CD4-positive, alpha-beta T cell treated with Interleukin-10 for 1 hour (primary cell): ENCODE measurements at places on chromosomes 3 and 15.

DNA sequence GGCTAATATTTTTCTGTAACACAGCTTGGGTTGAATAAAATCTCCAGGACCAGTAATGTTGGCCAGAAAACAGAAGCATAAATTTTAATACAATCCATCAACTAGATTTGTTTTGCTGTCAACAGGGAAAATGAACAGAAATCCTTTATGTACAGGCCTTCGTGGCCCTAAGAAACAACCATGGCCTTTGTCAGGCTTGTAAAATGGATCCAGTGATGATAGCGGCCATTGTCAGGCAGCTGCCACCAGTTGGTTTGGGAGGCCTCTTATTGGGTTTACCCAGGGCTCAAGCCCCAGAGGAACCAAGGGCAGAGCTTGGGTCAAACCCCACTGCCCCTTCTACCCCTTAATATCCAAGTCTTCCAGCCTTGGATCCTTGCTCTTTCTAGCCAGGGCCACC lies 5.6 kb upstream of the FYCO1 start:
- DNase-seq, result no peak

DNA sequence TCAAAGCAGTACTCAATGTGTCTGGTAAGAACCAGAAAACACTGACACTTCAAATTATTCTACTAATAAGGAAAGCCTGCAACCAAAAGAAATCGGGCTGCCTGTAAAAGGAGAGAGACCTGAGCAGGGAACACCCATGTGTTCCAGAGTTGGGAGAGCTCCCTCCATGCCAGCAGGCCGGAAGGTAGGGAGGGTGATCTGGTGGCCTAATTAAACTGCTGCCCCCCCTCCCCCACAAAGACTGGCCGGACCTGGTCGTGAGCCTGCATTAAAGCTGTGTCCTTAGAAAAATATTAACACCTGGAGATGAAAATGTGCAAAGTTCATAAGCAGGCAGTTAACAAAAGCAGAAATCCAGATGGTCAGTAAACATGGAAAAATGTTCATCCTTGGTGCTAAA lies 170.6 kb upstream of the BHLHE40 start:
- no peak for DNase-seq

- DNase-seq, result no peak
These were observed 38.5 kb downstream of the SCN11A start for GRCh38 chr3:39013289-39013688.

GRCh38 chr3:188380722-188381121 lies 226.8 kb downstream of the LPP start:
- DNase-seq, result no peak

DNA sequence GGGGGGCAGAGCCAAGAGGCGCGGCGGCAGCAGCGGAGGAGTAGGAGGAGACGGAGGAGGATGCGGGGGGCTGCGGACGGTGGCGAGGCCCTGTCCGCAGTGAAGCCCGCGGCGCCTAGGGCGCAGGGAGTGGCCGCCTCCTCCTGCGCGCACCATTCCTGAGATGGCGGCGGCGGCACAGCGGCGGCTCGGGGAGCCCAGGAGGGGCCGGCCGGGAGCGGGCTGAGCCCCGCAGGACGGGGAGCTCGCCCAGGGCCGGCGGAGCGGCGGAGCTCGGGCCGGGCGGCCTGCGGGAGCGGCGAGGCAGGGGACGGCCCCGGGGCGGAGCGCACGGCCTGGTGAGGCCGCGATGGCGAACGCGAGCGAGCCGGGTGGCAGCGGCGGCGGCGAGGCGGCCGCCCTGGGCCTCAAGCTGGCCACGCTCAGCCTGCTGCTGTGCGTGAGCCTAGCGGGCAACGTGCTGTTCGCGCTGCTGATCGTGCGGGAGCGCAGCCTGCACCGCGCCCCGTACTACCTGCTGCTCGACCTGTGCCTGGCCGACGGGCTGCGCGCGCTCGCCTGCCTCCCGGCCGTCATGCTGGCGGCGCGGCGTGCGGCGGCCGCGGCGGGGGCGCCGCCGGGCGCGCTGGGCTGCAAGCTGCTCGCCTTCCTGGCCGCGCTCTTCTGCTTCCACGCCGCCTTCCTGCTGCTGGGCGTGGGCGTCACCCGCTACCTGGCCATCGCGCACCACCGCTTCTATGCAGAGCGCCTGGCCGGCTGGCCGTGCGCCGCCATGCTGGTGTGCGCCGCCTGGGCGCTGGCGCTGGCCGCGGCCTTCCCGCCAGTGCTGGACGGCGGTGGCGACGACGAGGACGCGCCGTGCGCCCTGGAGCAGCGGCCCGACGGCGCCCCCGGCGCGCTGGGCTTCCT lies at the start of gene GPR27:
GPR27 (plus strand) TSS at position 155 of the 909 bp plus-strand sequence; CDS start at position 350, 195 bp downstream.
- DNase-seq, result peak; percentile 16

- no peak for DNase-seq
These were observed at the start of gene MOBP for GRCh38 chr3:39467394-39468107. TSS of gene MOBP (plus strand) at chr3:39467680. CDS start at chr3:39502070, 34,390 bp downstream.

- DNase-seq, result peak; percentile 84
These were observed at the start of gene GPR160 for GRCh38 chr3:170037463-170038433. TSS of gene GPR160 (plus strand) at chr3:170037995. CDS start at chr3:170083973, 45,978 bp downstream.
